Amniotic stem cell (primary cell): ENCODE measurements at places on chromosomes 5 and 9.

DNA sequence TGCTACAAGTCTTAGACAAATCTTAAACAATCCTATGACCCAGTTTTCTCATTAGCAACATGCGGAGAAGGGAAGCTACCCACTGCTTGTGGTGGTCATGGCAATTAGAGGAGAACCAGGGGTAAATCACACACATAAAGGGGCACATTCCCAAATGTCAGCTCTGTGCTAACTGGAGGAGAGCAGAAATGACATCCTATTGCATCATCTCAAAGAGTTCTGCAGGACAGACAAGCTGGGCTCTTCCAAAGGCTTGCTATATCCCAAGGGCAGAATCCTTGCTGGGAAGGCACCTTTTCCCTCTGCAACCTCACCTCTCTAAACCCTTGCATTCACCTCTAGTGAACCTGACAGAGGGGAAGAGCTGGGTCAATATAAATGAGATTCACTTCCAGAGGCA, 17.0 kb upstream of the WWC1 start:
- DNase-seq = no peak

- DNase-seq = no peak
Observed at GRCh38 chr9:113219186-113219936, 1.7 kb downstream of the FKBP15 start.

- no peak for DNase-seq
Observed at GRCh38 chr9:1722404-1722803, 292.7 kb upstream of the SMARCA2 start.

DNA sequence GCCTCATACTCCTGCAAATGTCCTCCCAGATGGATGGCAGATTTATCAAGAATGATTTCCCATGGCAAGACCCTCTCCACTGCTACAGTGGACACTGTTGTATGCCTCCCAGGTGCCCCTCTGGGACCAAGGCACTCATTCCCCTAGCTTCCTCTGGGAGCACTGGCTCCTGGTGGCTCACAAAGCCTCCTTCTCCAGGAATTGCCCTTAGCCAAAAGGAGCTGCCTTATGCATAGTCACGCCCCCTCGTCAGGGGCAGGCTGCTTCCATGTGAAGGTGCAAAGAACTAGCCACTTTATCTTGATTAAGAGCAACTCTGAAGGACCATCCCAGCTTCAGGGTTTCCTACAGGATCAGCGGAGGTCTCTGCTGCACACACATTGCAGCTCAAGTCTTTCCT, 358.1 kb downstream of the CDK5RAP2 start:
- DNase-seq = no peak

- DNase-seq = no peak
Observed at GRCh38 chr9:136947028-136947891, 2.2 kb downstream of the C8G start.

GRCh38 chr9:33293782-33294181, 3.5 kb downstream of the NFX1 start:
- DNase-seq = no peak

DNA sequence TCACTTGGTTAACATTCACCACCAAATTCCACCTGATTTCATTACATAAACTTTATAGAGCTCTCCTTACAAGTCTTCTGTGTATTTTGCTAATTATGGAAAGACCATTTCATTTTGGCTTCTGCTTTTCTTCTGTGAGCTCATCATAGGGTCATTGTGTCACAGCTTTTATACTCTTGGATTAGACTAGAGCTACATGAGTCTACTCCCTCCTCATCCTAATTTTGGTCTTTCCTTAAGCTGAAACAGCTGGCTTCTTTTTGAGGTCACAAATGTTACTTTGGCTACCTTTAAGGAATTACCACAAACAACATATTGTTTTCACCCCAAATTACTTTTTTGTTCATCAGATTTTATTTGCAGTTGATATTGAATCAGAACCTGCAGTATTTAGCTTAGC, 103.0 kb downstream of the NPR3 start:
- DNase-seq = no peak

GRCh38 chr5:179918742-179919486, 11.2 kb upstream of the TBC1D9B start:
- DNase-seq = no peak

DNA sequence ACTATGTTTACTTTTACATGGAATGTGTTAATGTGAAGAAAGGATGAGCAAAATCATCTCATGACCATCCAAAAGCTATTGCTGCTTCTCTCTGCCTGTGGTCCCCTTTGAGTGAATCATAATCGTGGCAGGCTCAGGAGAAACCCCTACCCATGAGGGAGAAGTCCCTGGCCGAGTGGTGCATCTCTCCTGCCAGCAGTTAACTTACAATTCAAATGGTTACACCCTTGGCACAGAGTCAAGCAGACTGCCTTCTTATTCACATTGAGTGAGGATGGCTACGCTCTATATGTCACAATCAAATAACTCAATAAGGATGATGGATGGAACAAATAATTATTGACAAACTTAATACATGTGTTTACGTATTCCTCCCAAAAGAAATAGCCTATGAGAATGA, 179.1 kb downstream of the FGF1 start:
- DNase-seq = no peak
